ENCODE measurements at places on chromosomes 1 and 21.

GRCh38 chr21:14989359-14989758 is 75.4 kb downstream of the NRIP1 start:
- DNase-seq = no peak

GRCh38 chr1:228938537-228938901 is 203.2 kb downstream of the RHOU start:
- no peak for DNase-seq

- DNase-seq = no peak
Measured at GRCh38 chr1:208115924-208116640, 128.1 kb downstream of the PLXNA2 start.

DNA sequence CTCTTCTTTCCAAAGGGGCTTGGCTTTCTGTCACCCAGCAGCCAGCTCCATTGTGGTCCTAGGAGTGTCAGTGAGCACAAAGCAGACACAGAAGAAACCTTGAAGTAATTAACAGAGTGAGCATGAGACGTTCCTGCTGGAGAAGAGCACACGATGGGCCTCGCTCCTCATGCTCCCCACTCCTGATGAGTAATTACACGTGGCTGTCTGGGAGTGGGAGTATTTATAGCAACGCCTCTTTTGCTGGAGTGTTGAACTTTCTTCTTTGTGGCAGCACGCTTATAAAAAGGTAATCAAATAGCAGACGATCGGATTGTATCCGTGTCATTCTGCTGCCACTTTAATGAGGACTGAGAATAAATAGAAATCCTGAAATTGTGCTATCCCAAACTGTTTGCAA is 185.8 kb downstream of the CAMTA1 start:
- no peak for DNase-seq

- DNase-seq = no peak
Measured at GRCh38 chr1:220880362-220880670, 1.1 kb downstream of the HLX start.

DNA sequence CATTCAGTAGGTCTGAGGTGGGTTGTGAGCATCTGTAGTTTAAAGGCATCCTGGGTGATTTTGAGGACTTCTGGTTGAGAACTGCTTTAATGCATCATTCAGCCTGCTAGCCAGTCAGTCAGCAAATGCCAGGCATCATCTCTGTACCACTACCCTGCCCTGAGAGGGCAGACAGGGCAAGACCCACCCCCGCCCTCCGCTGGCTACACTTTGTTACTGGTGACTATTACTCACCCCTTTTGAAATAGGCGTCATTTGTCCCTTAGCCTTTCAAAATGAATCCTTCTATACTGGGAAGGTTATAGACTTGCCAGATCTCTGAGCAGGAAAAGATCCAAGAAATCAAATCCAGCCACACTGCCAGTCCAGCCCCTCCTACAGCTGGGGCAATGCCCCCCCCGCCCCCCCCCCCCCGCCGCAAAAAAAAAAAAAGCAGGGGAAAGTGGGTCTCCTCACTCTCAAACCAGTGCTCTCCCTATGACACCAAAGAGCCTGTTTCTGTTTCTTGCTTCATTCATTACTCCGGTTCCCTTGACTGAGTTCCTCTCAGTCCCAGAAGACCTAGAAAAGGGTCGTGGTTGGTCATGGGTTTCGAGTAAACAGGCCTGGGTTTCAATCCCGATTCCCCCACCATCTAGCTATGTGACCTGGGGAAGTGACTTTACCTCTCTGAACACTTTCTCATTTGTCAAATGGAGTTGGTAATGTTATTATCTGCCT is 4.4 kb downstream of the SELENON start:
- DNase-seq = no peak

DNA sequence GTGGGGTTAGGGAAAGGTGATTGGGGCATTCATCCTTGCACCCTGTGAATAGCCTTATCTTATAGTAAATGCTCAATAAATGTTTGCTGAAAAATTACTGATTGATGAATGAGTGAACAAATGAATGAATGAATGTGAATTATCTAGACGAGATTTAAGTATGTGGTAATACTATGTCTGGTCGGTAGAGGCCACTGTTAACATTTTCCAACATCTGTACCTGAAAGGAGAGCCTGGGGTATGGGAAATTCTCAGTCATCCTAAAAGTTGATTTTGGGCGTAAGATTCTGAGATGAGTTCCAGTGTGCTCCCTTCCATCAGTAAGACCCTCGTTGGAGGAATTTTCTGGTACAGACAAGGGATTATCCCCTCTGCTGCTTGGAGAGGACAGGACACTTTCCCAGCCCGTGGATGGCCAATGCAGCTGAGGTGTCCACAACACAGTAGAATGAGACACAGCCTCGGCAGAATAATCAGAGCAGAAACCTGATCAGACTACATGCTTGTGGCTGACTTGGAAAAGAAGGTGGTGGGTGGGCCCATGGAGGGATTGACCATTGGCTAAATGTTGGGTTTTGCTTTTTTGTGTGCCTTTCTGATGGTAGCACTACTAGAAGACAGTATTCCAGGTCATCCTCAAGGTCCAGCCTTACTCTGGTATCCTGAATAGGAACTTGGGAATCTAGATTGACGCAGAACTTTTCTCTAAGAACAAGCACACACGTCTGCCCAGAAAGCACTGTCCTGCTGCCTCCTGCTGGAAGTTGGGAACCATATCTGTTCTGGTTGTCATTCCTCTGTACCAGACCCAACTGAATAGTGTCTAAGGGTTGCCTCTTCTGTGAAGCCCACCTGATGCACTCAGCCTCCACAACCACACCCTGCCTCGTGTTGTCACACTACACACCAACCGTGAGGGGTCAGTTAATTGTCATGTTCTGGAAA is 262.0 kb downstream of the TNR start:
- no peak for DNase-seq

Data from retina (tissue), 1 donor.